ENCODE measurements at places on chromosomes 11 and 22.

GRCh38 chr11:117273550-117274289, 17.4 kb upstream of the BACE1-AS start:
- no peak overlapping the region for H3K27ac ChIP-seq
- peak; percentile 90 for DNase-seq
- peaks cover 10% of the 10 kb centered on the region for H3K4me1 ChIP-seq
- H3K27me3 ChIP-seq: no peaks in the 10 kb centered on the region
- no peak overlapping the region for H3K4me3 ChIP-seq

DNA sequence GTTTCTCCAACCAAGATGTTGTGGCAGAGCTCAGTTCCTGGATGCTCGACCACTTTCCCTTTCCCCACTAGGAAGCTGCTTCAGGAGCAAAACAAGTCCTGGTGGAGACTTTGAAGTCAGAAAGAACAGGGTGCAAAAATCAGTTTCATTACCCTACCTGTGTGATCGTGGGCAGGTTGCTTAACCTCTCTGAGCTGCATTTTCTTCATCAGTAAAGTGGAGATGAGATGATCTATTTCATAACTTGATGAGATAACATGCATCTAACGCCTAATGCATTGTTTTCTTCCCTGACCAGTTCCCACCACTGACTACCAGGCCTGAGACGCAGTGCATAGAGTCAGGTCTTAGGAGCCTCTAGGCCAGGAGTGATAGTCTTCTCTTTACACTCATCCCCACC, 470.0 kb downstream of the SOX6 start:
- H3K27ac ChIP-seq: no peak overlapping the region
- no peak overlapping the region for H3K4me3 ChIP-seq
- no peaks in the 10 kb centered on the region for H3K4me1 ChIP-seq
- H3K36me3 ChIP-seq: no peaks in the 10 kb centered on the region

GRCh38 chr22:25057013-25057881, 104.7 kb downstream of the KIAA1671 start:
- DNase-seq: peak; percentile 74
- H3K27me3 ChIP-seq: no peaks in the 10 kb centered on the region
- no peak overlapping the region for H3K4me3 ChIP-seq

- H3K27ac ChIP-seq: peak overlapping the region; percentile 63
- H3K4me3 ChIP-seq: no peak overlapping the region
- H3K27me3 ChIP-seq: no peaks in the 10 kb centered on the region
- H3K36me3 ChIP-seq: no peaks in the 10 kb centered on the region
Observed at GRCh38 chr11:86524620-86525352, 147.6 kb downstream of the ME3 start.

DNA sequence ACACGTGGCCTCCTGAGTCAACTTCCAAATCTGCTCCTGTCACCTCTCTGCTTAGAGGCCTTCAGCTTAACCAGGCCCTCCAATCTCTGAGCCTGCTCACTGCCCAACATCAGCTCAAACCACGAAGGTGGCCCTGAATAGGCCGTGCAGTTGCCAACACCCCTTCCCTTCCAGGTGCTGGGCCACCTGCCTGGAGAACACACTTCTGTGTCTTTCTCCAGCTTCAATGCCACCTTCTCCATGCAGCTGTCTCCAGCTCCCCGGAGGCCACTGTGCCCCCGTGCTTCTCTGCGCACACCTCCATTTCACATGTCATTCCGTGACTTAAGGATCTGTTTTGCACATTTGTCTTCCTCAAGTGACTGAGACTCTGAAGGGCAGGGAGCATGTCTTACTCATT, 5.3 kb downstream of the RELA start:
- H3K36me3 ChIP-seq: peaks cover 12% of the 10 kb centered on the region
- peaks cover 4% of the 10 kb centered on the region for H3K4me1 ChIP-seq
- H3K27ac ChIP-seq: no peak overlapping the region
- no peak overlapping the region for H3K4me3 ChIP-seq
- no peaks in the 10 kb centered on the region for H3K27me3 ChIP-seq

DNA sequence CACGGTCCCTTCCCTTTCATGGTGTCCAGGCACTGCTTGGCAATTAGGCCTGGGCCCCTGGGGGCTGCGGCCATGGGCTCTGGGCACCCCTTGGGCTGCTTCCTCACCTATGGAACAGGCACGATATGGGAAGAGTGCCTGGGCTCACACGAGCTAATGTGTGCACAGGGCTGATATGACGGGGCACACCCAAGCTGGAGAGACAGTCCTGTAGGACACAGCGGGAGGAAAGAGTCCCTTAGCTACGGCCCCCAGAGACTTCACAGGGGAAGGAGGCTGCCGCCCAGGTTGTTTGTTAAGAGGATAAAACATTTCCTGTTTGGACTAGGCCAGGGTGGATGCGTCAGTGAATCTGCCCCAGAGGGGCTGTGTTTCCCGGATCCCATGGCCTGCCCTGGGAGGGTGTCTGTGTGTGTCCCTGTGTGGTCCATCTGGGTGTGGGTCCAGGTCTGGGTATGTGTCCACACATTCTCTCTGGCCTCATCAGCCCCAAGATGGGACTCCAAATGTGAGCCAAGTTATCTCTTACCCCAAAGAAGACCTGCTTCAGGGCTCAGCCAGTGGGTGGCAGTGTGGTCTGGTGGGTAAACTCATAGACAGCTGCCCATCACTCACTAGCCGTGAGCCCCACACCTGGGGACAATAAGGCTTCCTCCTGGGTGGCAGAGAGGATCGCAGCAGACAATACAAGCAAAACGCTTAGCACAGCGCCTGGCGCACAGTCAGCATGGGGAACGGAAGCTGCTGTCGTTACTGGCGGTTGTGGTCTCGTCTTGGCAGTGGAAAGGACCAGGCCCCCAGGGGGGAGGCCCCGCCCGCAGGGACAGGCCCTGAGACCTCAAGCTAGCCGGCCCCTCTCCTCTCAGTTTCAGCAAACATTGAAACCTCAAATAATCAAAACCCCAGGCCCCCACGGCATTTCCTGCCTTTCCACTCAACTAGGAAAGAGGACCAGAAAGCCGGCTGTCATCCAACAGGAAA, 3.2 kb upstream of the EMID1 start:
- no peak overlapping the region for H3K4me3 ChIP-seq
- H3K27me3 ChIP-seq: no peaks in the 10 kb centered on the region
- DNase-seq: peak; percentile 64
